DMS 273 treated with DMSO at 0.1 percent for 48 hours (cell line): ENCODE measurements at places on chromosomes 1 and 21.

DNA sequence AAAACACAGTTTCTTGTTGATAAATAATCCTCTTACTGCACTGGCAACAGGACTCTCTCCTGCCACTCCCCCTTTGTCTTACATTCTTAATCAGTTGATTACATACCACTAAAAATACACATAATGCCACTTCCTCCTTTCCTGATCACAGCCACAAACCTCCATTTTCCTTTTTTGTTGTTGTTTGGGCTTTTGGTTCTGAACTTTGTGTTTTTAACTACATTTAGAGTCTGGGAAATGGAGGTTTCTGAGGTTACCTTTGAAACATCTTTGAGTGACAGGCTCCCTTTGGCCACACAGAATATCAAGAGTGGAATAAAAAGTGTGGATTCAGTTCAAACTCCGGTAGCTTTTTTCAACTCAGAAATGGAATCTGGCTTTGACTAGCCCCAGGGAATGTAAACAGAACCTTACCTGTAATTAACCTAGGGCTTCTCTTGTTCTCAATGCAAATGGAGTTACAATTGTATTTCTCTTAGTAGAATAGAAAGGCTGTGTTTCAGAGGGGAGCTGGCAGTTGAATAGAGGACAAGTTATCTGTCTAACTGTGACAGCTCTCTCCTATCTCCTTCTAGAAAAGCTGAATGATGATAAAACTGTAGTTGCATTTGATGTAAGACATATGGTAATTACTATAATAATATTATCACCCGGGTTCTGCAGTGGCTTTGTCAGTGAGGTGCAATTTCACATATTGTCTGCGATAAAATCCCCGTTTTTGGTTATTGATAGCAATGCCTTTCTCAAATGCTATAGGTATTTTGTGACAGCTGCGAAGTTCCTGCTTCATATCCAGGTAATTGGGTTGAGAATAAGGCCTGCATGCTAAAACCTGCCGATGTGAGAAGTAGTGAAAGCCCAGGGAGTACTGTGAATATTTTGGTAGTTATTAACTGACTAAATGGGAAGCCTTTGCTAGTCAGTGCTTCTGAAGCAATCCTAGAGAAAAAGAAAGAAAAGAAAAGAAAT is 66.9 kb downstream of the ST6GALNAC5 start:
- no peak for DNase-seq

DNA sequence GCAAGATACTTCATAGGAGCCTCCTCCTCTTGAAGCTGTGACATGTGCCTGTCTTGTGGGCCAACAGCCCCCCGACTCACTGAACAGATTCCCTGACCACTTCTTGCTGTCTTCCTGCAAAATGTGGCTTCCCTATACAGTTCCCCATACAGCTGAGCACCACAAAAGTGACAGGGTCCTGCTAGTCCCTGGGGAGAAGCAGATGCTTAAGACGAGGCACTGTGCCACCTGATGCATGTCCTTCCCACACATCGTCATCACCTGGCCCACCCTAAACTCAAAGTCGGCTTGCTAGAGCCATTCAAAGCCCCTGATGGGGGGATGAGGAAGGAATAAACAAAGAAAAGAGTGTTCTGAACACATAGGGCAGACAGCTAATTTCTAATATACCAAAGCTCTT is 29.2 kb upstream of the ETV3 start:
- no peak for DNase-seq

- DNase-seq: no peak
Measured at GRCh38 chr1:99619583-99619982, 26.3 kb upstream of the PALMD start.

DNA sequence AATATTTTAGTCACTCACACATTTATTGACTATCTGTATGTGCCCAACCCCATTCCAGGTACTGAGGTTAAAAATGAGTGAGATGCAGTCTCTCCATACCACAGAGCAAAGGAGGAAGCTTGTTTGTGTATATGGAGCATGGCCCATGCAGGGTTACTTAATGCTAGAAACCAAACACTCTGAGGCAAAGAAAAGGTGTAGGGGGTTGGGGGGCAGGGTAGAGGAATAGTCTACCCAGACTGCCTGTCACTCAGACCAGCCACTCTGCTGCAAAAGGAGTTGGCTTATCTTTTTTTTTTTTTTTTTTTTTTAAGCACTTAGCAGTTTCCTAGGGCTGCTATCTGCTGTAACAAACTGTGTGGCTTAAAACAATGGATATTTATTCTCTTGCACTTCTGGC is 19.8 kb downstream of the PGM1 start:
- DNase-seq: no peak

GRCh38 chr1:64502083-64502482 is 32.2 kb downstream of the CACHD1 start:
- no peak for DNase-seq

DNA sequence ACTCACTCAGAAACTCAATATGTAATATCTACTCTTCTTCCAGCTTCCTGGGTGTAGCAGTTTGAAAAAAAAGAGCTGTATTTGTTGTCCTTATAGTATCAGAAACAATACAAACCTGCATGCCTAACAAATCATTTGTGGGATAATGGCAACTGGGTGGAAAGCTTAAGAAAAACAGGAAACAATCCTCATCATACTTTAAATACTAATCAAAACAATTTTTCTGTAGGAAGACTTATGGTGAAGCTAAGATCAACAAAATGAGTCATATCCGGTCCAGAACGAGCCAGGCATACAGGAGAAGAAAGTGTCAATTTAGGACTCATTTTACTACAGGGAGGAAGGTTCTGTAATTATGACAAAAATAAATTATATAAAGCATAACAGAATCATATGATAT is 181.8 kb upstream of the ADGRL4 start:
- no peak for DNase-seq

- DNase-seq: no peak
Measured at GRCh38 chr1:67784545-67785186, 48.6 kb downstream of the GNG12 start.

DNA sequence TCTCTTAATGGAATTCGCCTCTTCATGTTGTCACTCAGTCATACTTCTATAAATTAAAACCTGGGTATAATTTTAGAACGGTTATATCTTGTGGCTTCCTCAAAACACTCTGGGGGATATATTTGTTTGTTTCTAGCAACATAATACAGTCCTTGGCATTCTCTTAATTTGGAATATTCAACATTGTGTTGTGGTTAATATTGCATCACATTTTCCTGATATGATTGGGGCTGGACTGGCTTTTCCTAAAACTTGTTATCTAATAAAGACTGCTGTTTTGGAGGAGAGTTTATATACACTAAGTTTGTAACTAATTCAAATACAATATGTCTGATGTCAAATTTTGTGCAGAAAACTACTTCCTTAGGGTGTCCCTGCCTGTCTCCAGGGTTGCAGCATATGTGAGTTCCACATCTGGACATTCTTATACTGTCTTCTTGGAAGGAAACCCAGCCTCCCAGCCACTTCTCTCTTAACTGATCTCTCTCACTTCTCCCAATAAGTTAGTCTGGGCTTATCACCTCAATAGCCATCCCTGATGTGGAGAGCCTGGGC is 892.6 kb downstream of the MRPL39 start:
- no peak for DNase-seq

- peak; percentile 72 for DNase-seq
Measured at GRCh38 chr21:36260030-36260787, 59.8 kb upstream of the MORC3 start.

- peak; percentile 97 for DNase-seq
Measured at GRCh38 chr1:55443175-55443915, 228.2 kb upstream of the USP24 start.
